ENCODE measurements at places on chromosomes 11 and 22.

DNA sequence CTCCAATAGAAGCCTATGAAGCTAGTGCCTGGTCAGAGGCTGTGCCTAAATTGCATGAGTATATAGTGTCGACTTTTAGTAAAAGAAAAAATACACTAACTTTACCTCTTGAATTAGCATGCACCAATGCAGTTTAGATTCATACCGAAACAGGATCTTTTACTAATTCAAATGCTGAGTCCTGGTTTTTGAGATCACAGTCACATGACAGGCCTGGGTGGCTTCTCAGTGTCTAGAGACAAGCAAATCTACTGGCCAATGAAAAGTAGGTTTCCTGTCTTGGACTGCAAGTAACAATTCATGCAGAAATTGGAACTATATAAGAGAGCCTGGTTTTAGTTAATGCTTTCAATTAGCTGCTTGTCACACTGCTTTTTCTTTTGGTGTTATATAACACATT lies 7.2 kb downstream of the ARHGEF12 start:
- DNase-seq, result no peak

- no peak for DNase-seq
Observed at GRCh38 chr11:122363296-122363695, 247.3 kb upstream of the BLID start.

GRCh38 chr11:98621767-98622166 lies 399.0 kb upstream of the CNTN5 start:
- no peak for DNase-seq

- DNase-seq, result no peak
Observed at GRCh38 chr11:69999721-70000120, 78.4 kb upstream of the ANO1 start.

GRCh38 chr22:25626624-25626990 lies 62.1 kb downstream of the GRK3 start:
- no peak for DNase-seq

- DNase-seq, result no peak
Observed at GRCh38 chr11:27184458-27185312, 144.1 kb downstream of the BBOX1 start.

DNA sequence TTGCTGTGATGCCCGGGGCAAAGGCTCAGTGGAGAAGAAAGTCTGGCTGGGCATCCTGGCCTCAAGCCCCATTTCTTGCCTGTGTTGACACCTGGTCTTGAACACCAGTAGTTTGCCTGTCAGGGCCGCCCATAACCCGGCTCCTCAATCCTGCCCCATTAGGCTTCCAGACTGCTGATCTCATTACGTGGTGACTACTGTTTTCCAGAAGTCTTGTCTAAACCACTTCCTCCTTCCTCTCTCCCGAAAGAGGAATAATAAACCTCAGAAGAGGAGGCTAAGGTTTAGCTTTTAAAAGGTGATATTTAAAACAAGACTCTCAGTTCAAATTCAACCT lies 97.7 kb downstream of the CD44 start:
- DNase-seq, result peak; percentile 75

DNA sequence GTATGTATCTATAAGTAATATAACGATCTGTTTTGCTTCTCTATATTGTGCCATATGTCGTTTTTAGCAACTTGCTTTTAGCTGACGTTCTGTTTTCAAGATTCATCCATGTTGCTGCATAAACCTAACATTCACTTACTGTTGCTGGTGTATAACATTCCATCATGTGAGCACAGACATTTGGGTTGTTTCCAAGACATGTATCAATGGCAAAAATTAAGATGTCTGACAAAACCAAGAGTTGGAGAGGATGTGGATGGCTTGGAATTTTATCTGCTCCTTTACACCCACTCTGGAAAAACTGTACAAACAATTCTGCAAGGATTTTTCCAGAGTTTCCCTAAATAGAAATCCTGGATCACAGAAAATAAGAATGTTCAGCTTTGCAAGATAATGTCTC lies 40.9 kb downstream of the DGCR2 start:
- DNase-seq, result no peak

GRCh38 chr11:35836205-35836604 lies 107.7 kb upstream of the LDLRAD3 start:
- no peak for DNase-seq

DNA sequence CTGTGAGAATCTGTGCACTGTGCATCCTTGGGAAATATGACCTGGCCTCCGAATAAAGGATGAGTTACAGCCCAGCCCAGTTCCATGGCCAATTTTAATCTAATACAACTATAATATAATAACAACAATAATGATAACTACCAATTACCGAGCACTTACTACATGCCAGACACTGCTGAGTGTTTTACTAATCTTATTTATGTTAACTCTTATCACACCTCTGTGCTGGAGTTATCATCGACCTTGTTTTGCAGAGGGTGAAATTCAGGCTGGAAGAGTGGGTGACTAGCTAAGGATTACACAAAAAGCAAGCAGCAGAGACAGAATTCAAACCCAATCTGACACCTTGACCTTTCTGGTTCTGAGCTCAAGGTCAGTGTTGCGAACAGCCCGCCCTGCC lies 83.9 kb downstream of the GALNT18 start:
- no peak for DNase-seq

DNA sequence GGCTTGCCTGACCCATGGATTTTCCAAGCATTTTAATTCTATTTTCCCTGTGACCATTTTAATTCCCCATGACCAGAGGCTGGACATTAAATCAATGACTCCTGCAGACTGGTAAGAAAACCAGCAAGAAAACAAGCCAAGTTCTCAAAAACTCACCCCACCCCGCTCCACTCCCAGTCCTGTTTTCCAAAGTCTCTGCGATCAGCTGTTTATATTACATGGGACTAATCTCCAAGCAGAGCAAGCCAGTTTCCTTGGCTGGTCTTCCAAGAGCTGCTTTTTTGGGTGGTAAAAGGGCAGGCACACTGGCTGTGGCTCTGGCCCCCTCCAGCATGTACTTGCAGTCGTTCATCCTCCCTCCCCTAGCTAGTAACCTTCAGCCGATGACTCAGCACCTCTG lies 97.9 kb downstream of the RRAS2 start:
- no peak for DNase-seq

- DNase-seq, result no peak
Observed at GRCh38 chr11:119307219-119307618, 9.7 kb downstream of the MCAM start.

- no peak for DNase-seq
Observed at GRCh38 chr11:33325451-33325850, 68.3 kb downstream of the HIPK3 start.

DNA sequence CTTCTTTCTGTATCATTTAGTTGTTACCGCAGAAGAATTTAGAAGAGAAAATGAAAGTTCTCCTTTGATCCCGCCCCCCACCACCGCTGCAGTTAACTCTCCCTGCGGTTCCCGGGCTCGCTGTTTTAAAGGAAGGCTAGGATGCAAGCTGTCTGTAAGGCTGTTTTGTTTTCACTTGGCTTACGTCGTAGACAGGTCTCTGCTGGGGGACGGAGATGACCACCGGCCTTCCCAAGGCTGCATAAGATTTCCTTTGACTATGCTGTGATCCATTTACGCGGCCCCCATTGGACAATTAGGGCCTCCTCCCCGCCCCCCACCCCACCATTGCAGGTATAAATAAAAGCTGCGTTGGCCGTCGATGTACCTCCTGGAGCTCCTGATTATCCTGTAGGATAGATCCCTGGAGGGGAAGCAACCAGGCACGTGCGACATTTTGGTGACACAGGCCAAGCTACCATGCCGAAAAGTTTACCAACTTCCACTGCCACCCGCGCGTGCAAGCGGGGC lies 1.4 kb upstream of the CPT1A start:
- peak; percentile 56 for DNase-seq

- DNase-seq, result peak; percentile 19
Observed at GRCh38 chr11:77065878-77066228, 918 bp upstream of the CAPN5 start.

DNA sequence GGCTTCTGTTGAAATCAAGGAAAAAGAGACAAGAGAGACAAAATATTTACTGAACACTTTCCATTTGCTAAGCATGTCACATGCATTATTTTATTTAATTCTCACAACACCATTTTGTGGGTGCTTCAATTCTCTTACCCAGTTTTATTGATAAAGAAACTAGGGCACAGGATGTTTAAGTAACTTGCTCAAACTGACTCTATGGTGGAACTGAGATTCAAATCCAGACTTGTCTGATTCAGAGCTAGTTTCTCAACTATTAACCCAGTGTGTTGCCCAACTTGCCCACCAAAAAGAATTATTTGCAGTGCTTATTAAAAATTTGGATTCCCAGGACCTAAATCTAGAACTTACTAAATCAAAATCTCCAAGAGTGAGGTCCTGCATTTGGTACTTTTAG lies 21.5 kb upstream of the MSANTD4 start:
- no peak for DNase-seq

DNA sequence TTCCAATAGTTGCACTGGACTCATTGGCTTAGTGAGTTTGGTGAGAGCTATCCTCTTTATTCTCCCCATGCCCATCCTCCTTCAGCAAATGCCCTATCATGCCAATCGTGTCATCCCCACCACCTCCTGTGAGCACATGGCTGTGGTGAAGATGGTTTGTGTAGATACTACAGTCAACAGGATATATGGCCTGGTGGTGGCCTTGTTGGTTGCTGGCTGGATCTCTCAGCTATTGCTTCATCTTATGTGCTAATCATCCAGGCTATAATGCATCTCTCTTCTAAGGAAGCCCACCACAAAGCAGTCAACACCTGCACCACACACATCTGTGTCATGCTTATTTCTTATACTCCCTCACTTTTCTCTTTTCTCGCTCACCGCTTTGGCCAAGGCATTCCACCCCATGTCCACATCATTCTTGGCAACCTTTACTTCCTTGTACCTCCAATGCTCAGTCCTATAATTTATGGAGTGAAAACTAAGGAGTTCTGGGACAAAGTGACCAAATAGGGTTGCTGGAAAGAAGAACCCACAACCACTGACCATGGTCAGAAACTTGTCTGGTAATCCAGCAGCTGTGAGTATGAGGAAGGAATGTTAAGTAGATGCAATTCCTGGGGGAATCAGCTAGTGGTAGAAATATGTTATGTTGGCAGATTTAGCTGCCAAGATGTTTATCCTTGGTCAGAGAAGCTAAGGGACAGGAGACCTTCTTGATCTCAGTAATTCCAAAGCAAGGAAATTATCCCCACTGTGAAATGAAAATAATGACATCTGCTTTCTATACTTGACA lies 16.3 kb upstream of the OR56B1 start:
- DNase-seq, result peak; percentile 18

DNA sequence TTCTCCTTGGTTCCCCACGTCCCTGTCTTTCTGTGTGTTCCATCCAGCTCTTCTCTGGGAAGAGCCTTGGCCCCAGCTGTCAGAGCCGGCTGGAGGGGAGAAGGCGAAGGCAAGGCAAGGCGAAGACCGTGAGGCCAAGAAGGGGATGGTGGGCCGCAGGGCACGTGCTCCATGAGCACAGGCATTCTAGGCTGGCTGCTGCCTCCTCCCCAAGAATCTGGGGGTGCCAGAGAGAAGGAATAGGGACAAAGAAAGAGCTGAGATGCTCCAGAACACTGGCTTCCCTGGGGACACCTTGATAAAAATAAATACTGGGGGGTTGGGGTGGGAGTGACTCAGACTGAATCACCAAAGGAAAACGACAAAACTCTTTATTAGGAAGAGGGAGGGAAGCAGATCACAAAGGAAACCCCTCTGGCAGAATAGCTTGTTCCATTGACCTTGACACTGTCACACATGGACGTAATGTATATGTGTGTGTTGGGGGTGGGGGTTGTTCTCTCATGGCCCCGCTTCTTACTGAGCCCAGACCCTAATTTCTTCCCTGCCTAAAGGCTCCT lies 52.5 kb downstream of the NECTIN1 start:
- peak; percentile 53 for DNase-seq

DNA sequence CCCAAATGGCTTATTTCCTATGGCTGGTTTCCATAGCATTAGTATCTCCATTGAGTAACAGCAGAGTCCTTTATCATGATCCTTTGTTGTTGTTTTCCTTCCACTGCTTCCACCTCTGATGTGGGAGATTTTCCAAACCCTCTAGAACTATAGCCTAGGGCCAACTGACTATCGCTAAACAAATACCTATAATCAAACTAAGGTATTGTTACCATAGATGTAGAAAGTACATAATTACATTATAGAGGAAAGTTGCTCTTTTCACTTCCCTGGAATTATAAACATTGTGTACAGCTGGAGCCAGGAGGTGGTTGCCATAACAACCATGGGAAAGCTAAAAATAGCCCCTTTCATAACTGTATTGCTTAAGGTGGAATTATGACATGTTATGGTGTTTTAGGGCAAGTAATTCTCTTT lies 47.0 kb upstream of the ALKBH3 start:
- peak; percentile 60 for DNase-seq

DNA sequence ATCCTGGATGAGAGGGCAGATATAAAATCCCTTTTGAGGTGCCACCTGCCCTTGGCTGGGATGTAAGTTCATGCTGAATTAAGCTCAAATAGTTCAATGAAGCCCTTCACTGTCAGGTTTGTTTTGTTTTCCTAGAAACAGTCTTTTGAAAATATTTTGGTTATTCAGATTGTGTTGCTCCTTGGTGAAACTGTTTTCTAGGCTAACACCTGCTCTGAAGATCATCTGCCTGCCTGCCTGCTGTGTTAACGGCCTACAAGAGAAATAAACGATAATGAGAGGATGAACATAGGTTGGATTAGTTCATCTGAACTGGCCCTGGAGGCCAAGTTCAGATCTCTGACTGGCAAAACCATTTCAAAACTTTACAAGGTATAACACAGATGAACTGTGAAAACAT lies 67.4 kb downstream of the ZBTB44 start:
- no peak for DNase-seq

DNA sequence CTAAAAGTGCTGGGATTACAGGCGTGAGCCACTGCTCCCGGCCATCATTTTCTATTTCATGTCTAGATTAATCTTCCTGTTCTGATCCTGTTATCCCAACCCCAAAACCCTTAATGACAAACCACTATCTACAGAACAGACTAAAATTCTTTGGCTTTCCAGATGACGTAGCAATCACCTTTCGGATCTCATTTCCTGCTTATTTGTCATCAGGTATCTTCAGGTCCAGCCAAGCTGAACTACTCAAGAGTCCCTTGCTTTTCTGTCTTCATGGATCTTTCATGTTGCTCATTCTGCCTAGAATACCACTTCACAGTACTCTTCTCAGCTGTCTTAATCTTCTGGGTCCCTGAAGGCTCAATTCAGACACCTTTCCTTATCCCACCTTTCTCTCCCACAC lies 27.4 kb upstream of the IPO7 start:
- no peak for DNase-seq

GRCh38 chr22:30283342-30283741 lies 6.0 kb downstream of the CASTOR1 start:
- no peak for DNase-seq

DNA sequence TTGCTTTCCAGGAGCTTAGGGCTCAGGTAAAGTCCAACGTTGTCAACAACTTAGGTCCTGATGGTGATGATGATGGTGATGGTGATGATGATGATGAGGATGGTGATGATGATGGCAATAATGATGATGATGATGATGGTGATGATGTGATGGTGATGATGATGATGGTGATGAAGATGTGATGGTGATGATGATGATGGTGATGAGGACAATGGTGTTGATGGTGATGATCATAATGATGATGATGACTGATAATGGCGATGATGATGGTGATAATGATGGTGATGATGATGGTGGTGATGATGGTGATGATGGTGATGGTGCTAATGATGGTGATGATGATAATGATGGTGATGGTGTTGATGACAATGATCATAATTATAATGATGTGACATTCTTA lies 750.2 kb downstream of the TBC1D22A start:
- DNase-seq, result no peak
